ENCODE measurements at places on chromosomes 1 and 21.

GRCh38 chr1:15578921-15579682 lies 5.7 kb downstream of the AGMAT start:
- no peak for DNase-seq

DNA sequence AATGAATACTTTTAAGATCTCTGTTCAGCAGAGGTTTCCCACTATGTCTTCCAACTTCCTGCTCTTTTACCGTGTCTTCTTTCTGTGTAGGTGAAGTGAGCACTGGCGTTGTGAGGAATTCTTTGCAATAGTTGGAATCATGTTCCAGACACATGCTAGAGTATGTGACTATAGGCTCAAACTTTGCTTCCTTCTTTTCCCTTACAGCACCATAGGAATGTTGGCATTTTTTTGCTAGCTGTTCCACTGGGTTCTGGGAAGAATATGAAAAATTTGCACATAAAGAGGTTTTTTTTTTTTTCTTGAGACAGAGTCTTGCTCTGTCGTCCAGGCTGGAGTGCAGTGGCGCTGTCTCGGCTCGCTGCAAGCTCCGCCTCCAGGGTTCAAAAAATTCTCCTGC lies 15.7 kb upstream of the HUNK start:
- DNase-seq = no peak

DNA sequence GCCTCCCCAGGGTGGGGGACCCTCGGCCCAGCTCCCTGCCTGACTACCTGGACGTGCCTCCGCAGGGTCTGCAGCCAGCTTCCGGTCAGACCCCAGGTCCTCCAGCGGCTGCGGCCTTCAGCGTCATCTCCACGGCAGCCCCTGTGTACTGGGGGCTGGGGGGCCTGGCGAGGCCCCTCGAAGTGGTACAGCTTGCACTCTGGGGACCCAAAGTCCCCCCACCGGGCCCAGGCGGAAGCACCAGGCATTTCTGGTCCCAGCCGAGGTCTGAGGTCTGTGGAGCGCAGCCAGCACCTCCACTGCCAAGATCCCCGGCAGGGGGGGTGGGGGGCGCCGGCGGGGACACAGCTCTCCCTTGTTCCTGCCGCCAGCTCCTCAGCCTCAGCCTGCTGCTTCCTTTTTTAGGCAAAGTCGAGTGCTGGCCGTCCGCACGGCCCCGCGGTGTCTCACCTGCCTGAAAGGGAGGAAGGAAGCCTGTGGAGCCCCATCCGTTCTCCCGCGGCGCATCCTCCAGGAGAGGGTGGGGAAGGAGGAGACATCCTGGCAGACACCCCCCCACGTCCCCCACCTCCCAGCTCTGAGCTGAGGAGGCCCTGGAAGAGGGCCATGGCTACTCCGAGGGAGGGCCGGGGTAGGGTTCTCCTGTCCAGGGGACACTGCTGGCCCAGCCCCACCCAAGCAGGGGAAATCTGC lies 1.2 kb upstream of the VWA1 start:
- DNase-seq = no peak

DNA sequence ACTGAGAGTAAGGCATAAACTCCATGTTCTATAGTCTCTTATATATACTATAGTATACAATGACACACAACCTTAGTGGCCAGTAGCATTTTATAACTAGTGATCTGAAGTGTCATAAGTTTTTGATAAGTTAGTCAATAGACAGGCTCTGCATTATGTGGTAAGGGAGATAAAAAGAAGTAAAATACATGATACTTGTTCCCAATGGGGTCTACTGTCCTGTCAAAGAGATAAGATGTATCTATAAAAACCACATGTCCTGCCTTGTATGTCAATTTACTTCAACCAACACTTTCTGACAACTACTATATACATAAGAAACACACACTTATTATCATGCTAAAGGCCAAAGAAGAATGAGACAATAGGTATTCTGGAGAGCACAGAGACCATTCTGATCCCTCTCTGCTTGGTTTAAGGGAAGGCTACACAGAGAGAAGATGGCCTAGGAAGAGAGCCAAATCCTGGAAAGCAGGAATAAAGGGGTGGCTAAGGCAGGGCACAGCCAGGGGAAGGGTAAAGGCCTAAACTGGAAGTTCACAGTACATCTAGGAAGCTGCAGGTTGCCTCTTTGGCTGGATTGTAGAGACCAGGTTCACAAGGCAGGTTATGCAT lies 91.4 kb downstream of the LYST start:
- no peak for DNase-seq

GRCh38 chr1:18639368-18640055 lies 8.9 kb downstream of the PAX7 start:
- no peak for DNase-seq

GRCh38 chr1:8136766-8137165 lies 110.7 kb upstream of the ERRFI1 start:
- no peak for DNase-seq

- peak; percentile 64 for DNase-seq
These were observed 2.8 kb downstream of the HES3 start for GRCh38 chr1:6246497-6247467.

DNA sequence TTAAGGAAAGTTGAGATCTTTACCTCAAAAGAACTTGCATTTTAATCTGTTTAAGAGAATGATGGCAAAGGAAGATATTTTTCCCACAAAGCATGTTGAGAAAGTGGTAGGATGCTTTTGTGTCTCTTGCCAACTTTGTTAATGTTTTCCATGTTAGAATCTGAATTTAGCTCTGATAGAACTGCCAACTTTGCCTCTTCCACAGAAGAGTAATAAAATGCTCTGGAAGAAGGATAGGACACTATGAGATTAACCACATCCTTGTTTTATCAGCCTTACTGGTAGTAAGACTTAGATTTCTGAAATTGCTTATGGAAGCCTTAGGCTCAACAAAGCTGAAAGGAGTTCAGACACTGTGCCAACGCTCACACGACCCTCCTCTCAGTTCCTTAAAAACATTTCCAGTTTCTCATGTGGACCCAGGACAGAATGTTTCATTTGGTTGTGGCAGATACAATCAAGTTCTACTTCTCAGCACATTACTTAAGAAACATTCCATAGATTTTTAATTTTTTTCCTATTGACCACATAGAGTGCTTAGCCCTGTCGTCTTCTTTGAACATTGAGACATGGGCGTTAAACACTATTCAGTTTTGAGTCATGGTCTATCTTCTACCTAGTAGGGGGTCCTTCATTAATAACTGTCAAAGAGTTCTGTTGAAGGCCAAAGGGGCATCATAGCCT lies 59.0 kb downstream of the MTR start:
- DNase-seq = no peak

DNA sequence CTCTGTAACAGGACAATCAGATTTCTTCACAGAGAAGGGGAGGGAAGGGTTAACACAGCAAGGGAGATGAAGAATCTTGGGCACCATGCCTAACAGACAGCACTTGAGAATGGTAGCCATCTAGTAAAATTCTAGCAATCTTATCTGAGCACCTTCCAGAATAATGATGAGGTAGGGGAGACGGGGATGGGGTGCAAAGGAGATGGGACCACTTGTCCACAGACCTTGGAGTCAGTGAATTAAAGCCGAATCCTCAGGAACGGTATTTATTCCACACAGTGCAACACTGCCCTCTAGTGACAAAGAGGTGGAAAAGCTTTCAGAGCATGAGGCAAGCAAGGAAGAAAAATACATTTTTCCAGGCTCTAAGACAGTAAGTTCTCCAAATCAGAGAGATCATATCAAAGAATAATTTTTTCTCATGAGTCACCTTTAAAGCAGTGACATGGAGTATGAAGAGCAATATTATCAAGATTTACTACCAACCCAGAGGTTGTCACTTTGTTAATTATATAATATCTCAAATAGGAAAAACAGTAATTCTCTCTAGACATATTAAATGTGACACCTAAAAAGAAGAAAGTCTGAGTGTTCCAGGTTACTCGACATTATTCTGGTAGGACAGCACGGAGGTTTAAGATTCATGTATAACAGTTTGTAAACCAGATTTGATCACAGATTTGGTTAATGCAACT lies 43.3 kb upstream of the LPAR3 start:
- DNase-seq = peak; percentile 27

DNA sequence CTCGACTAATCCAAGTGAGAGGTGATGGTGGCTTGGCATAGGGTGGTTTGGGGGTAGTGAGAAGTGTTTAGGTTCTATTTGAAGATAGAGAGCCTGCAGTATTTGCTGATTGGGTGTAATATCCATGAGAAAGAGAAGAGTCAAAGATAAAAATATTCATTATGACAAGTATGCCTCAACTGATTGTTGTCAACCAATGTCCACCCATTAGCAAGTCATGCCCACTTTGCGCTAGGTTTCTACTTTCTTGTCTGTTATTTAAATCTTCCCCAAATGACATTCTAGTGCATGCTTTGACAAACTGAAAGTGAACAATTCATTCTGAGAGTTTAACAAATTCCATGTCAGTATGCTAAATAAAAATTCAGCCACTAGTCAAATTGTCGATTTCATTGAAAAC lies 3.8 kb upstream of the XCL1 start:
- DNase-seq = no peak

DNA sequence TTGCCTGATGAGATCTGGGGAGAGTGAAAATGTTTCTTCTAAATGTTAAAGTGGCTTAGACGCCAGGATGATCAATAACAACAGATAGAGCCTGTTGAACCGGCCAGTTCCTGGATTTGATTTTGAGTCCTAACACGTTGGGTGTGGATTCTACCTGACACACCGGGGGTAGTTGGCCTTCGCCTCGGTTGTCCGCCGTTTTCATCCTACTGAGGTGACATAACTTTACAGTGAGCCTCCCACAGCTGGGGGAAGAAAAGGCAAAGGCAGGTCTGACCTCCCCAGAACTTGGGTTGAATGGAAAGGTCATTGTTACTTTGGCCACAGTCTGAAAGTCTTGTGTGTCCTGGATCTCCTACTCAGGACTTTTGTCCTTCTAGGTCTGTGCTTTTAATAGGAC lies 1.1 kb downstream of the PGD start:
- DNase-seq = no peak

- DNase-seq = no peak
These were observed 86.0 kb upstream of the GNG4 start for GRCh38 chr1:235735621-235736020.

DNA sequence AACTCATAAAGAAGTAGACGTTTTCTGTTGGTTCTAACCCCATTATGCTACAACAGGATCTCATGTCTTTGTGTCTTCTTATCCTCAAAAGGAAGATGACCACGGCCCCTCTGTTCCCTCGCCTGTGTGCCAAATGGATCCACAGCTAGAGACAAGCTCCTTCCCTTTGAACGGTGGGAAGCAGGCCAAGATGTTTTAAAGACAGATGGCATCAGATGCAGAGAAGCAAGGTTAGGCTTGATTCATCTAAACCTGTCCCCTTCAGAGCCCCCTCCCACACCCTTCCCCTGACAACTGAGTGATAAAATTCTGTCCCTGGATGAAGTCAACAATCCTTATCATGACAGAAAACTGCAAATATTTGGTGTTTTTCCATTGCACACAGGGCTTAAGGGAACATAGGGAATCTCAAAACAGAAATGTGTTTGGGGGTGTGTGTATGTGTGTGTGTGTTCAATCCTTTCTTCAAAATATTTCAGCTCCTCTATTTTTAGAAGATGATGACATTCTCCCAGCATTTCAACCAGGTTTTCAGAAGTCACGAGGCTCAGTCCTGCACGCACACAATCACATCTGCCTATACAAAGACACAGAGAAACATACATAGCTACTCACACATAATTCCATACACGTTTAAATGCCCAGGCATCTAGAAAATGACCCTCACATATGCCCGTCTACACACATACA lies 27.8 kb upstream of the FMOD start:
- no peak for DNase-seq

GRCh38 chr1:30303387-30303786 lies 420.0 kb downstream of the MATN1 start:
- DNase-seq = no peak

- no peak for DNase-seq
These were observed 12.5 kb upstream of the FNBP1L start for GRCh38 chr1:93435443-93435842.

- no peak for DNase-seq
These were observed 23.8 kb downstream of the SIM2 start for GRCh38 chr21:36722370-36723368.

DNA sequence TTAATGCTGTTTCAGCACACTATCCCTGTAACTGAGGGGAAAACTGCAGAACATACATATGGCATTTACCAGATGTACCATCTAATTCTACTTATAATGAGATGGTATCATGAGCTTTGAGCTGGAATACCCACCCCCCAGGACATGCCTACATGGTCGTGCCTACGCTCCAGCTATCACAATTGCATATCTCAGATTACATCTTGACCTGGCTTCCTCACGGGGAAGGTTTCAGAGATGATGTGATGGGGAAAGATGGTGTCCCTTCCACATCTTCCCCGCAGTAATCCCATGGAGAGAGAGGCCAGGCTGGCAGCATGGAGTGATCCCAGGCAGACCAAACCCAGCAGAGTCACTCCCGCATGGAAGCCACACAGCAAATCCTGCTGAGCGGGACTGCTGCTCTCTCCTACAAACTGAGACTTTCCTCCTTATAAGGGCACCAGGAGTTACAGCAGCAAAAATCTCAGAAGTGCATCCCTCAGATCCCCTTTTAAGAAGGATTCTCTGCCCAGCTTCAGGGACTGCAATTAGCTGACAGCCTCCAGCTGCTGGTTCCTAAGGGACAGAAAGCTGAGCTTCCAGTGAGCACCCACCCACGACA lies 67.1 kb downstream of the KCNH1 start:
- DNase-seq = no peak

- peak; percentile 95 for DNase-seq
These were observed 50.9 kb downstream of the HTR6 start for GRCh38 chr1:19715334-19716203.

Data from HT1080 (cell line).